ENCODE measurements at places on chromosomes 16 and 17. TPM values are rescaled to one million over a fixed set of nuclear protein-coding genes. Genes with fewer than 3 reads are reported as not detected.
A peak's percentile ranks its signal among the peaks of the same experiment; 100 is the strongest.

- DNase-seq = no peak
- peaks cover 46% of the 10 kb centered on the region for H3K36me3 ChIP-seq
- H3K27ac ChIP-seq = no peak overlapping the region
- H3K4me1 ChIP-seq = peaks cover 5% of the 10 kb centered on the region
- no peak overlapping the region for H3K4me3 ChIP-seq
Observed at GRCh38 chr16:46613352-46613751, 7.8 kb downstream of the SHCBP1 start.

- no peaks in the 10 kb centered on the region for H3K4me1 ChIP-seq
- DNase-seq = no peak
- H3K36me3 ChIP-seq = no peaks in the 10 kb centered on the region
- peaks cover 2% of the 10 kb centered on the region for H3K27me3 ChIP-seq
- no peak overlapping the region for H3K27ac ChIP-seq
Observed at GRCh38 chr17:60798576-60798975, 120.9 kb downstream of the BCAS3 start.

DNA sequence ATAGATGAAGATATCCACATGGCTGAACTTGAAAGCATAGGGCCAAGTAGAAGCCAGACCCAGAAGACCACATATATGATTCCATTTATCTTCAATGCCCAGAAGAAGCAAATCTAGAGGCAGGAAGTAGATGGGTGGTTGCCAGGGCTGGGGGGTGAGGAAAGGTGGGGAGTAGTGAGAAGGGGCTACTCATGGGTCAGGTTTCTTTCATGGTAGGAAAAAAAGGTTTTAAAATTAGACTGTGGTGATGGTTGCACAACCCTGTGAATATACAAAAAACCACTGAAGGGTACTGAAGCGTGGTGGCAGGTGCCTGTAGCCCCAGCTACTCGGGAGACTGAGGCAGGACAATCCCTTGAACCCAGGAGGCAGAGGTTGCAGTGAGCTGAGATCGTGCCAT lies 5.4 kb downstream of the CD2BP2 start:
- peaks cover 27% of the 10 kb centered on the region for H3K4me1 ChIP-seq
- H3K36me3 ChIP-seq = peaks cover 56% of the 10 kb centered on the region
- H3K4me3 ChIP-seq = no peak overlapping the region
- peak overlapping the region; percentile 50 for H3K27ac ChIP-seq

- DNase-seq = no peak
- H3K4me1 ChIP-seq = peaks cover 40% of the 10 kb centered on the region
- H3K27me3 ChIP-seq = no peaks in the 10 kb centered on the region
- peaks cover 8% of the 10 kb centered on the region for H3K36me3 ChIP-seq
- H3K27ac ChIP-seq = no peak overlapping the region
- peak overlapping the region; percentile 62 for H3K4me3 ChIP-seq
Observed at GRCh38 chr17:38353086-38353604, 1.5 kb downstream of the SOCS7 start.

DNA sequence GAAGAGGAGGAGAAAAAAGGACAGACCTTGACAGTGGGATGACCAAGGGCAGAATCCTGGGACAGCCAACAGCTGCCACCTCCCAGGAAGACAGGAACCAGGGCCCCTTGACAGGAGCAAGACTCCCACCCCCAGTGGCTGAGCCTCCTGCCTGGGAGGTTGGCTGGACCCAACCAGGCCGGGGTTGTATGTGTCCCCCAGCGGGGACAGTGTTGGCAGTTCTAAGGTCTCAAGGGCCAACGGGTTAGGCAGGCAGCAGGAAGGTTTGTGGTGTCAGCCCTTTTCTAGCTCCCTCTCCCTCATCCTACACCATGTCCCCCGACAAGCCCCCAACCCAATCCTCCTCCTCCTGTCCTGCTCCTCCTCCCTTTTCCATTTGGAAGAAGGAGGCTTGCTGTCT lies 126.2 kb downstream of the MRM1 start:
- H3K36me3 ChIP-seq = no peaks in the 10 kb centered on the region
- peaks cover 57% of the 10 kb centered on the region for H3K4me1 ChIP-seq
- H3K27ac ChIP-seq = peak overlapping the region; percentile 93
- peaks cover 3% of the 10 kb centered on the region for H3K27me3 ChIP-seq
- H3K4me3 ChIP-seq = peak overlapping the region; percentile 65
- no peak for DNase-seq

DNA sequence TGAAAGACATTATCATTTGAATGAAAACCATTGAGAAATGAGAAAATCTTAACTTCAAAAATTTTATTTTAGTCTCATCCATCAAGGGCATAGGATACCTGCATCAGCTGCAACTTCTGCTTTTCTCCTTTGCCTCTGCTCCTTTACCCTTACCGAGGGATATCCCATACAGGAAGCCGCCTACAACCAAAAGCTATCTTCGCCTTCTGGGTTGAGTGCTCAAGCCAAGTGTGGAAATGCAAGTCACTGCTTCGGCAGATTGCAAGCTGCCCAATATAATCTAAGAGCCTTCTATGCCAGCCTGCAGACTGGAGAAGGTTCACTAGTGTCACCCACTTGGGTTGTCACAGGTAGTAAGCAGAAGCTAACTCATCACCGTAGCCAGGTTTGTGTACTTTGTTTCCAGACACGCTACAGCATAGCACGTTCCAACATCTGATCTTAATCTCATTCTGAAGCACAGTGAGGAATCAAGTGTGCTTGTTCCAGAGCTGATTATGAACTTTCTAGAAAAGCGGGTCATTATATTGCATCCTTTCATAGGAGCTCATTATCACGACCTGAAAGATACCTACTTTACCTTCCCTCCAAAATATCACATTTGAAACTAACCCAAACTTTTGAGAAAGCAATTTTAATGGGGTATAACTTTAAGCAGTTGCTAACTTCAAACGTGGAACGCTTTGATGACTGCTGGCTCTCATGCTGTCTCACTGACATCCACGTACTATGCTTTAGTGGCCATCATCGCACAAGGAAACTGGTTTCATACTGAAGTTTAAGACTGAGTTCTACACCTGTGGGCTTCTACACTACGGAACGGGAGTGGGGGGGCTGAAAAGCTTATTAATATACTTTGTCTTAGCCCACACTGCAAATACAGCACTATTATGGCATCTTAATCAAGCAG lies 8.0 kb upstream of the UNK start:
- H3K36me3 ChIP-seq = peaks cover 41% of the 10 kb centered on the region
- H3K27me3 ChIP-seq = no peaks in the 10 kb centered on the region
- H3K4me1 ChIP-seq = peaks cover 25% of the 10 kb centered on the region
- H3K4me3 ChIP-seq = peak overlapping the region; percentile 97
- no peak for DNase-seq

DNA sequence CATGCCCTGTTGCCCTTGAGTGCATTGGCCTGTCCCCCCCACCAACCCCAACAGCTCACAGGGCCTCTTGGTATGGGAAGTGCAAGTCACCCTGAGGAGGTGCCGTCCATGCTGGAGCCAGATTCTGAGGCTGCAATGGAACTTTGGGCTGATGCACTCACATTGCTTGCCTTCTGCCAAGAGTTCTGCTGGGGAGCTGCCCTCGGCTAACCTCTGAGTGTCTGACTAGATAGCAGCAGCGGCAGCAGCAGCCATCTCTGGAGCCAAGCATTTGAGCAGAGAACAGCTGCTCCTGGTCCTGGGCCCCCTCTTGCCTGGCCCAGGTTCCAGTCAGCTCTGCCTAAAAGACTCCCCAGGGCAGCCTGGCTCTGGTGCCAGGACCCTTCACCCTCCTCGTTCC lies 61.5 kb downstream of the GNAO1 start:
- no peaks in the 10 kb centered on the region for H3K4me1 ChIP-seq
- no peak for DNase-seq
- no peak overlapping the region for H3K27ac ChIP-seq
- no peaks in the 10 kb centered on the region for H3K36me3 ChIP-seq
- H3K27me3 ChIP-seq = peaks cover 25% of the 10 kb centered on the region

GRCh38 chr17:35117984-35118383 lies 1.7 kb downstream of the RAD51D start:
- peaks cover 32% of the 10 kb centered on the region for H3K36me3 ChIP-seq
- H3K27ac ChIP-seq = peak overlapping the region; percentile 69
- DNase-seq = peak; percentile 19
- peaks cover 23% of the 10 kb centered on the region for H3K4me1 ChIP-seq

- peaks cover 27% of the 10 kb centered on the region for H3K36me3 ChIP-seq
- peak overlapping the region; percentile 69 for H3K27ac ChIP-seq
- DNase-seq = no peak
- H3K4me3 ChIP-seq = peak overlapping the region; percentile 83
- H3K27me3 ChIP-seq = peaks cover 9% of the 10 kb centered on the region
- H3K4me1 ChIP-seq = peaks cover 56% of the 10 kb centered on the region
Observed at GRCh38 chr17:28041844-28042656, 427 bp upstream of the NLK start.

DNA sequence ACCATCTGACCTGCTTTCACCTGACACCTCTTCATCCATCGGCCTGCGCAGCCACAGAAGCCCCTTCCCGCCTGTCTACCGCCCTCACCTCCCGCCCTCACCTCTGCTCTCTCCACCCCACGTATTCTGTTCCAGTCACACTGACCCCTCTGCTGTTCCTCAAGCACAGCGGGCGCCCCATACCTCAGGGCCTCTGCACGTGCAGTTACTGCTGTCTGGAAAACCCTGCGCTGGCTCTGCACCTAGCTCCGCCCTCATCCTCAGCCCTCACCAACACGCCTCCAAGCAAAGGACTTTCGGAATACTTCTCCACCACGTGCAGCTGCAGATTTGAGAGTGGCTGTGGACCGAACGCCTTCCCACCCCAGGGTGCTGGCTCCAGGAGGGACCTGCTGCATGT lies 24.6 kb upstream of the PABPN1L start:
- H3K27me3 ChIP-seq = no peaks in the 10 kb centered on the region
- no peak overlapping the region for H3K27ac ChIP-seq
- no peaks in the 10 kb centered on the region for H3K36me3 ChIP-seq
- no peak overlapping the region for H3K4me3 ChIP-seq
- no peak for DNase-seq
- H3K4me1 ChIP-seq = no peaks in the 10 kb centered on the region

GRCh38 chr16:28932339-28933141 lies 769 bp downstream of the CD19 start:
- DNase-seq = no peak
- H3K36me3 ChIP-seq = no peaks in the 10 kb centered on the region

DNA sequence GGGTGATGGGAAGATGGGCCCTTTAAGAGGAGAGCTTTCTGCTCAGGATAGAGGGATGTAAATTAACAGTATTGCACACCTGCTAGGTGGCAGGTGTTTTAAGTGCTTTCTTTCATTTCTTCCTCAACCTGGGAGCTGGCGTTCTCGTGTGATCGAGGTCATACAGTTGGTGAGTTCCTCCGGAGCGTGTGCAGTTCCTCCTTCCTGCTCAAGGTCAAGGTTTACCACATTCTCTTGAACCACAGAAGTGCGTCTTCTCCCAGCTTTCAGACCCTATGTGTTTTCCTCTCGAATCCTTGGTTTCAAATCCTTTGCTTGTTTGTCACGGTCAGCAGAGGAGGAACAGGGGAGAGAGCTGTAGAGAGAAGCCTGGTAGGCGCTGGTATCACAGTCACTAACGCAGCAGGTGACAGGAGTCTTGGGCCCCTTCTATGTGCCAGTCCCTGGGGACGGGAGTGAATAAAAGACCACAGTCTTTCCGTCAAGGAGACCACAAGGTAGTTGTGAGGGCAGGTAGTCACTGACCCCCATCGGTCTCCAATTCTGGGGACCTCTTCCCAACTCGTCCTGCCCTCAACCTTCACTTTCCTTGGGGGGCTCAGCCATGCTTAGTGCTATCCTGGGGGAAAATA lies 791 bp downstream of the DNAI2 start:
- H3K4me3 ChIP-seq = no peak overlapping the region
- H3K4me1 ChIP-seq = peaks cover 36% of the 10 kb centered on the region
- peaks cover 7% of the 10 kb centered on the region for H3K27me3 ChIP-seq
- no peak overlapping the region for H3K27ac ChIP-seq

GRCh38 chr16:31009894-31010584 lies 399 bp downstream of the STX1B start:
- no peak overlapping the region for H3K27ac ChIP-seq
- H3K4me3 ChIP-seq = peak overlapping the region; percentile 60
- H3K4me1 ChIP-seq = peaks cover 3% of the 10 kb centered on the region
- no peaks in the 10 kb centered on the region for H3K36me3 ChIP-seq
- H3K27me3 ChIP-seq = peaks cover 48% of the 10 kb centered on the region

GRCh38 chr17:59521465-59522126 lies 43.8 kb upstream of the DHX40 start:
- DNase-seq = peak; percentile 32
- H3K36me3 ChIP-seq = no peaks in the 10 kb centered on the region
- H3K4me3 ChIP-seq = no peak overlapping the region
- H3K4me1 ChIP-seq = peaks cover 6% of the 10 kb centered on the region
- no peak overlapping the region for H3K27ac ChIP-seq

DNA sequence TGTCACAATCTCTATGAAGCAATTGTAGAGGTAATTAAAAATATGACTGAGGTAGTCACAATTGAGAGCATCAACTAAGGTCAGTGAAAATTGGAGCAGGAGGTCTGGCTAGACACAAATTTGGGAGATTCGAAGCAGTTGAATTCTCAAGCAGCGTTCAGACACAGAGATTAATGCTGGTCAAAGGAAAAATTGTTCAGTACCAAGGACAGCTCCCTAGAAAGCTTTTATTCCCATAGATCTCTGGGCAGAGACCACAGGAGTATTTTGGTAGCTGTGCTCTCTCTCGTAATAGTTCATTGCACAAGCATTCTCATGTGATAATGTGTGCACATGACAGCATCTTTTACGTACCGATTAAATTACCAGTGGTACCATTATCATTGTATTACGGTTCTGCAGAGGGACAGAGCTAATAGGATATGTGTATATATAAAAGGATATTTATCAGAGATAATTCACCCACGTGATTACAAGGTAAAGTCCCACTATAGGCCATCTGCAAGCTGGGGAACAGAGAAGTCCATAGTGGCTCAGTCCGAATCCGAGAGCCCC lies 387.5 kb upstream of the HSBP1 start:
- H3K4me1 ChIP-seq = no peaks in the 10 kb centered on the region
- no peak overlapping the region for H3K4me3 ChIP-seq
- H3K27me3 ChIP-seq = no peaks in the 10 kb centered on the region
- H3K27ac ChIP-seq = no peak overlapping the region
- no peak for DNase-seq

The CPPED1 gene
- total RNA-seq = 9.0 TPM

The NRN1L gene
- not detected for total RNA-seq

The MYL4 gene
- not detected for total RNA-seq

The KRT28 gene
- not detected for total RNA-seq

The ZNF597 gene
- 1.8 TPM for total RNA-seq

The TEKT5 gene
- not detected for total RNA-seq

The ABCA8 gene
- not detected for total RNA-seq

The NPIPA8 gene
- total RNA-seq = 0.91 TPM

The ZG16B gene
- 8.6 TPM for total RNA-seq

The ALOX15 gene
- not detected for total RNA-seq

The NOMO2 gene
- total RNA-seq = 119 TPM

The CES5A gene
- total RNA-seq = not detected
